ENCODE measurements at places on chromosomes 4 and X. TPM values are rescaled to one million over a fixed set of nuclear protein-coding genes. Genes with fewer than 3 reads are reported as not detected.

The PPP1R2C gene
- not detected for total RNA-seq

The ASMT gene
- total RNA-seq, result not detected

The HPSE gene
- 23.8 TPM for total RNA-seq

The WAS gene
- 2.4 TPM for total RNA-seq

The DNAAF6 gene
- total RNA-seq, result not detected

The RP2 gene
- total RNA-seq, result 18.0 TPM

The GAGE12E gene
- not detected for total RNA-seq

The PDE5A gene
- 53.6 TPM for total RNA-seq

The POF1B gene
- 184 TPM for total RNA-seq

The MID1 gene
- 38.5 TPM for total RNA-seq

The NAA11 gene
- total RNA-seq, result not detected

The ADH7 gene
- total RNA-seq, result not detected

The EFNB1 gene
- total RNA-seq, result 68.5 TPM

The COX7B2 gene
- not detected for total RNA-seq

The SLC16A2 gene
- total RNA-seq, result 0.70 TPM
